ENCODE measurements at places on chromosomes 13 and 19.

GRCh38 chr19:14004619-14005348, 1.3 kb downstream of the RFX1 start:
- DNase-seq, result no peak

DNA sequence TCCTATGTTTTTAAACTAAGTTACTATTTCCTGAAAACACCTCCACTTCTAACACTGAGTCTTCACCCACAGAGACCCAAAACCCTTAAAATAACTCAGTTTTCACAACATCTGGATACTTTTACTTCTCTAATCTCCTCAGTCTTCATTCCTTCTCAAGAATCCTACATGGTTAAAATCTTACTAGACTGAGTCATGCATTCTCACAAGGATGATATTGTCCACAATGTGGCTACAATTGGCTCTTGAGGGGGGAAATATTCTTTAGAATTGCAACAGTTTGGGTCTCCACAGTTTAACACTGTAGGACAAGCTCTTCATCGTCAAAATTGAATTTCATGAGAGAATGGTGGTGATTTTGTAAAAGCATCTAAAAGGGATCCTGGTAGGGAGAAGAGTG, 397.1 kb downstream of the SLITRK5 start:
- no peak for DNase-seq

GRCh38 chr19:19103167-19103566, 35.1 kb downstream of the TMEM161A start:
- DNase-seq, result no peak

DNA sequence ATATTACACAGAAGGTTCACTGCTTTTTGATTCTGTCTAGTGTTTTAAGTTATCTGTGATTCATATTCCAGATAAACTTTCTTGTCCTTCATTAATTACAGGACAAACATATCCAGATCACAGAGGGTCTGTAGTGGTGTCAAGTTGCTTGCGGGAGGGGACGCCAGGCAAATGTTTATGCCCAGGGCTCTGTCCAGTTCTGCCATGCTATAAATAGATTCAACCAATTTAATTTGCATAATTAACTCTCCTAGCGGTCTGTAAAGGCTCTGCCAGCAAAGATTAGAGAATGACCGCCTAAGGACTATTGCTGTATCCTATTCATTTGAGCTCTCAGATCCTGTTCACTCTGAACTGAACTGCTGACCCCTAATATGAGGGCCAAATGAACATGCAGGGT, 59.7 kb upstream of the TRPC4 start:
- DNase-seq, result no peak
